Tongue (tissue), 3 donors: ENCODE measurements at places on chromosomes 11 and 22. TPM values are rescaled to one million over a fixed set of nuclear protein-coding genes. Genes with fewer than 3 reads are reported as not detected.

VPREB3 gene
- 1.7 TPM for total RNA-seq

GRCh38 chr11:94788396-94788795, 20.2 kb downstream of the AMOTL1 start:
- DNase-seq, result no peak

DNA sequence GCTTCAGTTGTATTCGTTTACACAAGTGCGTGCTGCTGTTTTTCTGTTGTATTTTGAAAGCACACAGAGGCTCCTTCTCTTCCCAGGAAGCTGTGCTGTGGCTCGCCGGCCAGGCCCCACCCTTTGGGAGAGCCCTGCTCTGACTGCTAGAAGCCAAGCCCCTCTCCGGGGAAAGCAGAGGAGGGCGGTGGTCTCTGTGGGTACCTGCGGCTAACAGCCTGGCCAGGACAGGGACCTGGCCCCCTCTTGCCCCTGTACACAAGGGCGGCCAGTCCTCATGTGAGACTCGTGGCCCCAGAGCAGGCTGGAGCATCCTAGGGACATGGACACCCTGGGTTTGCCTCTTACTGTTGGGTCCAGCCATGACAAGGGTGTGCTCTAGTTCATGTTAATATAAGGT, 14.8 kb downstream of the MOB2 start:
- DNase-seq, result no peak

DNA sequence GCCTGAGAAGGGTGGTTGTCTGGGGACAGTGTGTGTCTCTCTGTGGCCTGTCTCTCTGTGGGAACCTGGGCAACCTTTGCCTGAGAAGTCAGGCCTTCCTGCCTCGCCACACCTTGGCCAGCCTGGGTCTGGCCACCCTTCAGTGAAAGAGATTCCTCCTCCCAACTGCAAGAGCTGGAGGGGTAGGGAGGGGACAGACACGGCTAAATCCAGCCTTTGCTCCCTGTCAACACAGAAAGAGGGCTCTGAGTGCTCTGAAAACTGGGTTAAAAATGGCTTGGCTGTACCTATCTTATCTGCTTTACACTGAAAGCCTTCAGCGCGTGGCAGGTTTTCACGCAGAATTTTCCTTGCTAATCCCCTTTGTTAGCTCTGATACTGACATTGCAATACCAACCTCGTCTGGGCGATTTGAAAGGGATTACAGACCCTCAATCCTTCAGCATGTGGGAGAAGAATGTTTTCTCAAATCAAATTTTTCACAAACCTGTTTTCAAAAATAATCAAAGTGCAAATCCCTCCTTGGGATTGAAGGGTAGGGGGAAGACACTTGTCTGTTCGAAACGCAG, 163.7 kb downstream of the DSCAML1 start:
- no peak for DNase-seq

DNA sequence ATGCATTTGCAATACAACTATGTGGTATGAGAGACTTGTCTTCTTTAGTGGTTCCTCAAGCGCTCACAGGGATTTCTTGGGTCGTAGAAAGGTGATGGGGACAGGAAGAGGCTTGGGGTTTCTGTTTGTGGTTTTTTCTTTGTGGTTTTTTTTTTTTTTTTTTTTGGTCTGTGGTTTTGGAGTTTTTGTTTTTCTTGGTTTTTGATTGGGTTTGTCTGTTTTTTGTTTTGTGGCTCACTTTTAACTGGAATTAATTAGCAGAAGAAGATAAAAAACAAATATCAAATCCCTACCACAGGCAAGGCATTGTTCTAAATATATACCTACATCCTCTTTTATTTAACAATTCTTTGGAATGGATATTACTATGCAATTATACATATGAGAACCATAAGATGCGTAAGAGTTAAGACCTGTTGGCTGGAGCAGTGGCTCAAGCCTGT, 5.5 kb downstream of the TTC28 start:
- DNase-seq, result no peak

GRCh38 chr11:114102993-114103896, 43.7 kb downstream of the ZBTB16 start:
- DNase-seq, result no peak

DNA sequence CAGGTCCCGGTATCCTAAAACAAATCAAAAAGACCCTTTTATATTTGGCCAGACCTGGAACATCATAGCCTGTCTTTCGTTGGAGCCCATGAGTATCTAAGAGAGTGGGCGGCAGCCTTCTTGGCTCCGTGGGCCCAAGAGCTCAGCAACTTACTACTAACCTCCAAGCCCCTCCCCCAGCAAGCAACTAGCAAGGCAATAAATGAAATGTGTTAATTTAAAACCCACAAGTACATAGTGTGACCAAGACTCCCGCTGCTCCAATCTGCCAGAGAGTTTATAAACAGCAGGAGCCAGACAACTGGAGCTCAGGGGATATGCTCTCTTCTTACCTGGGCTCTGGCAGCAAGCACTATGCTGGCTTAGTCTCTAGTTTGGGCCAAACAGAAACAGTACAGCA, 40.8 kb upstream of the CYP2D6 start:
- no peak for DNase-seq

GRCh38 chr11:112004389-112004788, 20.8 kb upstream of the DLAT start:
- DNase-seq, result no peak

DNA sequence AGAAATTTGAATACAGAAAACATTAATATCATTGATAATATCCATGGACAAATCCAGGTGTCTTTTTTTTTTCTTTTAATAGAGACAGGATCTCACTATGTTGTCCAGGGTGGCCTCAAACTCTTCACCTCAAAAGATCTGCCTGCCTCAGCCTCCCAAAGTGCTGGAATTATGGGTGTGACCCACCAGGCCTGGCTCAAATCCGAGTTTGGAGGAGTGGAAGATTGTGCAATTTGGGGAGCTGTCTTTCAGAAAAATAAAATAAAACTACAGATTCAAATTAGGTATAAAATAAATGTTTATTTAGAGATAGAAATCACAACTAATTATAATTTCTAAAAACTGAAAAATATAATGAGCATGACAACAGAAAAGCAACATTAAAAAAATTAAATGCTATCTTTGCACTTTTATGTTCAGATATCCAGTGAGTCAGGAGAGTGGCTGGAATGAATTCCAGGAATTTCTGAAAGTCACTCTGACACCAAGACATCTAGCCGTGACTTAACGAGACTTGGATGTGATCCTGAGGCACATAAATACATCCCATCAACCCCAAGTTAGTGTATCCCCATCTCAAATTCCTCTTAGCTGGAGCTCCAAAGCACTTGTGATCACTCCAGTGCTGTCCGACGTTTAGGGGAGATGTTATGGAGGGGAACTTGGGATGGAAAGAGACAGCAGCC, 128.6 kb upstream of the THY1 start:
- DNase-seq, result no peak

TMEM45B gene
- total RNA-seq, result 1.5 TPM

SPON1 gene
- 24.4 TPM for total RNA-seq

DNA sequence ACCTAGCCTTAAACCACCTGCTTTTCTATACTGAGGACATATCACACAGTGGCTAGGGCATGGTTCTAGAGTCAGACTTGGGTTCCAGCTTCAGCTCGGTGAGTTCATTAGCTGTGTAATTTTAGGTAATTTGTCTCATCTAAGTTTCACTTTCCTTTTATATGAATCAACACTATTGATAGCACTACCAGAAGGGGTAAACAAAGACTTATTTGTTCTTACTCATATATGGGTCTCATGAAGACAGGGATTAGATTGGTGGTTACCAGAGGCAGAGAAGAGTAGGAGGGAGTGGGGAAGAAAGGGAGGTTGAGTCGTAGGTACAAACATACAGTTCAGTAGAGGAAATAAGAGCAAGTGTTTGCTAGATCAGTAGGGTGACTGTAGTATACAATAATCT, 924.7 kb downstream of the OPCML start:
- DNase-seq, result no peak

GRCh38 chr11:45929486-45930030, 7.1 kb downstream of the LARGE2 start:
- no peak for DNase-seq

DNA sequence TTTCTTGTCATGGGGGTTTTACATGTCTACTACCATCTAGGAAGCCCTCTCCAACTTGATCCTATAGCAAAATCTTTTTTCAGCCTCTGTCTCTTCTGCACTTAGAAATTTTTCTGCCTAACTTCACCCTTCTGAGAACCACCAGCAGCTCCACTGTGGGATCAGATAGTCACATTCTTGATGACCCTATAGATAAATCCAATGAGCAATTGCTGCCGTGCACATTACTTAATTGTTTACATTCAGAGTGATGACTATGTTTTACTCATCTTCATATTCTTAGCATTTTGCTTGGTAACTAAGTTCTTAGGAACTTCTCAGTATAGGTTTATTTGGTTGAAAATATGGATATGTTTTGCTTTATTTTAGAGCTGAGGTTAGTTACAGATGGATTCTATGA, 12.4 kb upstream of the ETS1 start:
- DNase-seq, result no peak

DNA sequence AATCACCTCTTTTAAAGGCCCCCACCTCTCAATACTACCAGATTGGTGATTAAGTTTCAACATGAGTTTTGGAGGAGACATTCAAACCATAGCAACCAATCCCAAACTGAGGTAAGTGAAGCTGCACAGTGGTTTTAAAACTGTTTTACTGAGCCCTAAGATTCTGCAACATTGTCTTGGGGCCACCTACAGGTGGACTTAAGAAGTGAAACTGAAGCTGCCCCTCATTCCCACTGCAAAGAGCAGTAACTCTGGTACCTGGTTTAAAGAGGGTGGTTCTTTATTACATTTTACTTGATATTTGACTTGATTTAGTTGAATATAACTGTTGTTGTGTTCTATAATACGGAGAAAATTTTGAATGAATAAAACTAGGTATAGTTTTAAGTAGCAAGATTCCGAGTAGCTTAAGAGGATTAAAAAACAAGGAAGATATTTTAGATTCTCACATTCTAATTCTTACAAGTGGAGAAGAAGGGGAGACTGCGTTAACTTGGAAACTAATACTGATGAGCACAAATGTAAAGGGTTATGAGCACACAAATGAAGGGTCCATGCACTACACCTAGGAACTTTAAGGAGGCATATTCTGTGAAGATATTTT, 26.7 kb downstream of the SYT9 start:
- peak; percentile 41 for DNase-seq

GRCh38 chr11:72860592-72860991, 46.4 kb downstream of the ATG16L2 start:
- DNase-seq, result no peak

FAM227A gene
- total RNA-seq, result 1.9 TPM

- DNase-seq, result no peak
These were observed 18.7 kb downstream of the SYNGR1 start for GRCh38 chr22:39368461-39368911.

SLC22A8 gene
- not detected for total RNA-seq

GRCh38 chr11:19676475-19677380, 35.9 kb upstream of the NAV2 start:
- DNase-seq, result no peak
